SJSA1 (cell line): ENCODE measurements at places on chromosomes 1 and 21. TPM values are rescaled to one million over a fixed set of nuclear protein-coding genes. Genes with fewer than 3 reads are reported as not detected.

The CYYR1 gene
- total RNA-seq: 12.7 and 22.3 TPM in 2 replicates

The SPRR1B gene
- not detected in 2 replicates for total RNA-seq

The OR2T10 gene
- total RNA-seq: not detected in 2 replicates

GRCh38 chr1:182615468-182616129 lies 11.4 kb upstream of the RGS16 start:
- DNase-seq: no peak

The CD101 gene
- total RNA-seq: 0.05 and 0.50 TPM in 2 replicates

The PLA2G2D gene
- not detected in 2 replicates for total RNA-seq

DNA sequence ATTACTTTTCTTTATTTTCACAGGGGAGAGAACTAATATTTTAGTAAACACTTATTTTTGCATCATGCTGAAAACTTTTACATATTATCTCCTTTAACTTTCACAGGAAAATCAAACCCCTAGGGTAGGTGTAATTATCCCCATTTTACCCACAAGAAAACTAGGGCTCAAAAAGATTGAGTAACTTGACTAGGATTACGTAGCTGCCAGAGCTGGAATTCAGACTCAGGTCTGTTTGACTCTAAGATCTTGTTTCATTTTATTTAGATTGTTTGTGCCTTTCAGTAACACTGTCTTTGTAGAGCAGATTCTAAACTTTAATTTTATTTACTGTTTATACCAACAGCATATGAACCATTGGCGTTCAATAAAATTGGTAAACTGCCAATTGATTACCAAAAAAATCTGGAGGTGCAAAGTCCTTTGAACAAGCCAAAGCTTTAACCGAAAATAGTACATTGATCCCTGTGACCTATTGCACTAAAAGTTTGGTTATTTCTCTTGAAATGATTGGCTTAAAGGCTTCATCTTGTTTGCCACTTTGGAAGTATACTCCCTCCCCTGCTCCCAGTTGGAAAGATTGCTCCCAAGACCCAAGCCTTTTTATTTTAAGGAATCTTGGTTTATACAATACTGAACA lies 71.0 kb upstream of the WDR26 start:
- DNase-seq: no peak

DNA sequence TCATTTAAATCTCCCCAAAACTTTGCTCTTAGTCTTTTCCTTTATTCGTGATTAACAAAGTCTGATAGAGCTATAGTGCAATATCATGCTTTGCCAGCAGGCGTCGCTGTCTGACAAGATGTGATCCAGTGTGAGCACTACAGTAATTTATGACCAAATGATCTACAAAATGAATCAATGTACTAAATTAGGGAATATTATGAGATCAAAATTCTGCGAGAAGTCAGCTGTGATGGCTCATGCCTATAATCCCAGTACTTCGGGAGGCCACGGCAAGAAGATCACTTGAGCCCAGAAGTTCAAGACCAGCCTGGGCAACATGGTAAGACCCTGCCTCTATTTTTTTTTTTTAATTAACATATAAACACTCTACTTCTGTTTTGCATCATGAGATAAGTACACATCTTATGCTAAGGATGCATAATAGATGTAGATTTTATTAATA lies 3.6 kb upstream of the SPSB1 start:
- peak; percentile 72 for DNase-seq

GRCh38 chr1:173201969-173202368 lies 5.2 kb downstream of the TNFSF4 start:
- no peak for DNase-seq

DNA sequence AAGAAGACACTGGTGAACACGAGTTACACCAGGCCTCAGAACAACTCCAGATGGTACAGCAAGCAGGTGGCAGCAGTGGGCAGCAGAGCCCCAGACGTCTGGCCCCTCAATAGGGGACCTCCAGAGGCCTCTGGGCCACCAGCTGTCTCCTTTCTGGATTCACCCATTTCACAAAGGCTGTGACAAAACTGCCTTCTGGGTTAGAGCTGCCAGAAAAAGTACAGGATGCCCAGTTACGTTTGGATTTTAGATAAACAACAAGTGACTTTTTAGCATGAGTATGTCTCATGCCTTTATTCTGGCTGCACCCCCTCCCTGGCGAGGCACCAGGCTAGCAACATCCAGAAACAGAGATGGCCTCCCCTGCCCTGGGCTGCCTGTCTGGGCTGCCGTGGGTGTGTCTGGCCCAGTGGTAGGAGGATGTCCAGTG lies 30.1 kb downstream of the ITPKB start:
- no peak for DNase-seq

DNA sequence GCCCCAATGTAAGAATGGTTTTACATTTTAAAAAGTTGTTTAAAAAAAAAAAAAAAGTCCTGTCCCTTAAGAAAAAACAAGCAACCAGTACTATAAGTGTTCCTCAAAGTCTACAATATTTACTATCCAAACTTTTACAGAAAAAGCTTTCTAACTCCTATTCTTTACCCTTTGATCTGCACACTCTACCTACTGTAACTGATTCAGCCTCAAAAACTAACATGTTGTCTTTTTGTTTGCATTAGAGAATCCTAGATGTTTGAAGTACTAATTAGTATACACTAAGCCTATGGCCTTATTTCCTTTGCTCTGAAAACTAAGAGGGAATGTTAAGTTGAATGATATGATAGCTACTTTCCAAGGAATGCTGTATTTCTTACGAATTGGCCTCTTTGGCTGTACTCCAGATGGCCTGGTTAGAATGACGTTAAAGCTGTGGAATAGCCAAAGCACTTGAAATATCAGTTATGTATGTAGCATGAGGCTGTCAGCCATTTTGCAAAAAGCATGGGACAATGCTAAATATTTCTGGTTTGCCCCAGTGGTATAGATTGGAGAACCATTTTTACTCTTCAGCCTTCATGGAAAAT lies 234.8 kb downstream of the GPR52 start:
- no peak for DNase-seq

- no peak for DNase-seq
Observed at GRCh38 chr1:109716121-109716520, 4.1 kb downstream of the GSTM5 start.

The KRTAP11-1 gene
- total RNA-seq: not detected in 2 replicates

DNA sequence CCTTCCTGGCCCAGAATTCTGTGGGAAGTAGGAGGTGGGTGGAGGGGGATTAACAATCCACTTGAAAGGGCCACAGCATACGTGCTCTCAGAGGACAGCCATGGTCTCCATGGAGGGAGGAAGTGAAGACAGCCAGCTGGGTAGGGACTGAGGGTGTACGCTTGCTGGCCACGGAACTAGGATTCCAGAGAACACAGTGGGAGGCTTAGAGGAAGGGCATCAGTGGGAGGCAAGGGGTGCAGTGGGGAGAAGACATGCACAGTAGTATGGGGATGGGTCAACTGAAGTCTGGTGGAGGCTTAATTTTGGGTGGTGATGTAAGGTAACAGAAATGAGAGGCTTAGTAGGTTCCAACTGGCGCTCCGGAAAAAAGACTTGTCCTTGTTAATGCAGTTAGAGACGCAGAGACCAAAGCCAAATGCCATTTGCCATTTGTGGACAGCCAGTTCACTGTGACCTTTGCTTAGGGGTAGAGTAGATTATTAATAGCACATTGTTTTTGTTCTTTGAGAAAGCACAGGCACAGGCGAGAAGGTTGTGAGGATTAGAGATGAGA lies 103.0 kb downstream of the ZSCAN20 start:
- DNase-seq: no peak

The APOBEC4 gene
- total RNA-seq: not detected in 2 replicates

- no peak for DNase-seq
Observed at GRCh38 chr1:207578796-207579435, 66.0 kb upstream of the CR1L start.

The RAB3GAP2 gene
- 16.7 and 20.6 TPM in 2 replicates for total RNA-seq

DNA sequence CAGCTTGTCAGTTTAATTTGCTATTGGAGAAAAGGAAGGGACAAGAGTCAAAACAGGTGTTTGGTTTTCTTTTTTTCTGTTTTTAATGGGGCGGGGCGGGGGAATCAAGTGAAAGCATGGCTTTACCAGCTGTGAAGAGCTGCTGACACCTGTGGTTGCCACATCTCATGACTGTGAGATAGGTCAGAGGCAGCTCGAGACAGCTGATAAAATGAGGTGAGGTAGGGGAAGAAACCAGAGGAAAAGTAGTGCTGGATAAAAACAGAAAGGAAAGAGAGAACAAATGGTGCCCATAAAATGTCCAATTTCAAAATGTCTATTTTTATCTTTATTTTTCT lies 272.3 kb downstream of the NEGR1 start:
- DNase-seq: no peak

DNA sequence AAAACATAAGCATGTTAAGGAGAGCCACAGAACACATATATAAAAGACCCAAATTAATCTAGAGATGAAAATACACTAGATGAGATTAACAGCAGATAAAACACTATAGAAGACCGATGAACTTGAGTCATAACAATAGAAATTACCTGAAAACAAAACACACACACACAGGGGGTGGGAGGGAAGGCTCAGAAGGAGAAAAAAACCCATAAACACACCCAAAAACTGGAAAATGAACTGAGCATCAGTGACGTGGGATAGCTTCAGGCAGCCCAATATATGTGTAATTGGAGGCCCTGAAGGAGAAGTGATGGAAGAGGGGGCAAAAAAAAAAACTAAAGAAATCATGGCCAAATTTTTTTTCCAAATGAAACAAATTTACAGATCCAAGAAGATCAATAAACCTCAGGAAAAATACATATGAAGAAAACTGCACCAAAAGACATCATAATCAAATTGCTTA lies 11.4 kb downstream of the ALDH9A1 start:
- no peak for DNase-seq

- DNase-seq: no peak
Observed at GRCh38 chr1:26727476-26727875, 31.7 kb downstream of the ARID1A start.

DNA sequence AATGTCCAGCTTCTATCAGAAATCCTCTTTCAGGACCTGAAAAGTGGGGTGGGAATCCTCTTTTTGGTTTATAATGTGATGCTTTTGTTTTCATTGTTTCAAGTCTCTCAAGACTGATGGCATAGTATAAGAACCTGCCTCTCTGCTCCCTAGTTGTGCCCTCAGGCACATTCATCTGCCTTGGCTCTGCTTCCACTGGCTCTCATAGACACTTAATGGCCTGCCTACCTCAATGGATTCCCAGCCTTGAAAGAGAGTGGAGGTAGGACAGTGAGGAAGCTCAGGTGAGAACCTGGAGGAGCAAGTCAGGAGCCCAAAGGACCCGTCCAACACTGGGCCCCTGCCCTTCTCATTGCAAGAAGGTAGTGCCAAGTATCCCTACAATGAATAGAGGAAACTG lies 4.8 kb downstream of the TTLL7 start:
- no peak for DNase-seq

GRCh38 chr1:219733511-219734174 lies 120.7 kb upstream of the ZC3H11B start:
- DNase-seq: no peak
